Left kidney (tissue), 8 donors: ENCODE measurements at places on chromosomes 5 and 9. TPM values are rescaled to one million over a fixed set of nuclear protein-coding genes. Genes with fewer than 3 reads are reported as not detected.

MRPS30 gene
- polyA plus RNA-seq, result 79.1 TPM

COL23A1 gene
- 6.2 TPM for polyA plus RNA-seq

PCDHB11 gene
- 4.4 TPM for polyA plus RNA-seq

LTC4S gene
- polyA plus RNA-seq, result 1.7 TPM

STKLD1 gene
- 4.4 TPM for polyA plus RNA-seq

SOX30 gene
- 0.50 TPM for polyA plus RNA-seq

PCDHGA11 gene
- polyA plus RNA-seq, result 5.1 TPM

PLCXD3 gene
- 0.52 TPM for polyA plus RNA-seq

EGR1 gene
- polyA plus RNA-seq, result 244 TPM

NAA35 gene
- polyA plus RNA-seq, result 41.1 TPM

GABRA6 gene
- polyA plus RNA-seq, result not detected

LCN2 gene
- polyA plus RNA-seq, result 0.75 TPM

NUTM2G gene
- polyA plus RNA-seq, result 1.1 TPM

ZNF189 gene
- 54.5 TPM for polyA plus RNA-seq

TXNDC8 gene
- not detected for polyA plus RNA-seq

DAPK1 gene
- polyA plus RNA-seq, result 92.1 TPM

HK3 gene
- 0.18 TPM for polyA plus RNA-seq

CSF1R gene
- 11.8 TPM for polyA plus RNA-seq

SLCO4C1 gene
- polyA plus RNA-seq, result 26.7 TPM

RIOK2 gene
- polyA plus RNA-seq, result 44.4 TPM

NTRK2 gene
- 105 TPM for polyA plus RNA-seq

DRD1 gene
- polyA plus RNA-seq, result not detected

BTNL3 gene
- not detected for polyA plus RNA-seq

CDH6 gene
- 89.6 TPM for polyA plus RNA-seq

ZNF474 gene
- 0.88 TPM for polyA plus RNA-seq

CNTLN gene
- polyA plus RNA-seq, result 14.4 TPM

RNF180 gene
- polyA plus RNA-seq, result 12.5 TPM

HAND1 gene
- not detected for polyA plus RNA-seq

FOXD4L5 gene
- polyA plus RNA-seq, result 0.27 TPM

LCN9 gene
- not detected for polyA plus RNA-seq

COL5A1 gene
- 77.3 TPM for polyA plus RNA-seq

PCDHGA2 gene
- polyA plus RNA-seq, result 6.8 TPM

TSLP gene
- 0.10 TPM for polyA plus RNA-seq

TMC1 gene
- 1.3 TPM for polyA plus RNA-seq

PRXL2C gene
- polyA plus RNA-seq, result 6.3 TPM
